ENCODE measurements at places on chromosomes 4 and X.

GRCh38 chrX:44459501-44459900 lies 83.2 kb downstream of the FUNDC1 start:
- DNase-seq, result no peak

DNA sequence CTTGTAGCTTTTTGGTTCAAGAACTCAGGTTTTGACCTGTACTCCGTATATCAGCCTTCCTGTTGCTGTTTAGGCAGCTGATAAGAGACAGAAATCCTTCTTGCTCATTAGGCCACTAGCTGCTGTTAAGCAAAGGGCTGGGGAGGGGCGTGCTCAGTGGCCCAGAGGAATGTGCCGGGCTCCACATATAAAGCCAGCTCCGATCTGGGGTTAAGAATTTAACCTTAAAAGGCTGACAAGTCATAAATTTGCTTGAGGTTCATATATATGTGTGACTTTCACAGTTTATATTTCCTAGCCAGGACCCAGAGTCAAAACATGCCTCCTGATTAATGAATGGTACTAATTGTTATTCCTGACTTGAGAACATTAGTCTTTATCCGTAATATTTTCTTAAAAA lies 15.3 kb downstream of the GPC3 start:
- no peak for DNase-seq

DNA sequence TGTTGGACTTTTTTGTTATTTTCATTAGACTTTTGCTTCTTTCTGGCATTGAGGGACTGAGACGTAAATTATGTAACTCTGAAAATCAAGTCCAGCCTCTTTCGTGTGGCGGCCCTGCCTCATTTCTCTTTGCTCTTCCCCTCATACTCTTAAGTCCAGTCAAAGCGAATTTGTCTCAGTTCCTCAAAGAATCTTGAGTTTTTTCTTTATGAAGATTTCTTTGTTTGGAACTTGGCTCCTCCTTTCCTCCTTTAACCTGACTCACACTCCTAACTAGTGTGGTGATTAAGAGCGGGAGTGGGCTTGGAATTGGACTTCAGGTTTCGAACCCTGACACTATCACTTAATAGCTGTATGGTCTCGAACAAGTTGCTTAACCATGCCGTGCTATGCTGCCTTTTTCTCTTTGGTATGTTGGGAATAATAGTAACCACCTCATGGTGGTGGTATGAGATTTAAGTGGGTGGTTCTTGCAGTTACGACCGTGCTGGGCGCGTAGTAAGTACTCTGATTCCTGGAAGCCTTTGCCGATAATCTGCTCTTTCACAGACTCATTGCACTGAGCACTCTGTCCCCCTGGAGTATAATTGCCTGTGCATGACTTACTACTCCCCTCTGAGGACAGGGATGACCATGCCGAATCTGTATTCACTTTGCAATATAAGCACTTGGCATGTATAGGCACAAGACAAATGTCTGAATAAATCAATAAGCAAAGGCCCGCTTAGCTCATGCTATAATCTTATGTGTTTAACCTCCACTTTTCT lies 19.1 kb downstream of the FNIP2 start:
- DNase-seq, result no peak

- no peak for DNase-seq
Measured at GRCh38 chrX:105126201-105126600, 94.3 kb downstream of the TEX13A start.

- DNase-seq, result no peak
Measured at GRCh38 chr4:188717661-188718060, 578.4 kb downstream of the TRIML1 start.

- no peak for DNase-seq
Measured at GRCh38 chr4:17068891-17069290, 170.4 kb upstream of the LDB2 start.

- DNase-seq, result no peak
Measured at GRCh38 chr4:139443661-139444060, 10.3 kb upstream of the RAB33B start.

DNA sequence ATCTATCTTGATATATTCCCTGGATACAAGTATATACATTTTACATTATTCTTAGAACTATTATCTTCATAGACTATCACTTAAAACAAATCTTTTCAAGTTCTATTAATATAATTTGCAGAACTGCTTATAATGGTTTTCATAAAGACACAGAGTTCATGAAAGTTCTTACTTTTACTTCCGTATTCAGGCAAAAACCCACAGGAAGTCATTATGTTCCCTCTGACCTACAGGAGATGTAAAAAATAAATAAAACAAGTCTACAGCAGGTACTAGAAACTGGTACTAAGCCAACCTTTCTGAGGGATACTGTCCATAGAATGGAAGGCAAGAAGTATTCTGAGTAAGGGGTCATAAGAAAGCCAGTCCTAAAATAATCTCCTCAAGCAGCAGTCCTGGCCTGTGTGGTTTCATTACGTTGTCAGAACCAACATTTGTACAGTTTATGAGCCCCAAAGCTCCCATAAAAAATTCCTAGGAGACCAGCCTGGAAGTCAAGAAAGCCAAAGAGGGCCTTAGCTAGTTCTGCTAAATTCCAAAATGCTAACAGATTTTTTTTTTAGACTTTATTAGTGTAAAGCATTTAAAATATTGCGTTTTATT lies 68.6 kb downstream of the CAMK2D start:
- DNase-seq, result no peak

GRCh38 chrX:94676285-94676684 lies 1002.3 kb downstream of the FAM133A start:
- DNase-seq, result no peak

DNA sequence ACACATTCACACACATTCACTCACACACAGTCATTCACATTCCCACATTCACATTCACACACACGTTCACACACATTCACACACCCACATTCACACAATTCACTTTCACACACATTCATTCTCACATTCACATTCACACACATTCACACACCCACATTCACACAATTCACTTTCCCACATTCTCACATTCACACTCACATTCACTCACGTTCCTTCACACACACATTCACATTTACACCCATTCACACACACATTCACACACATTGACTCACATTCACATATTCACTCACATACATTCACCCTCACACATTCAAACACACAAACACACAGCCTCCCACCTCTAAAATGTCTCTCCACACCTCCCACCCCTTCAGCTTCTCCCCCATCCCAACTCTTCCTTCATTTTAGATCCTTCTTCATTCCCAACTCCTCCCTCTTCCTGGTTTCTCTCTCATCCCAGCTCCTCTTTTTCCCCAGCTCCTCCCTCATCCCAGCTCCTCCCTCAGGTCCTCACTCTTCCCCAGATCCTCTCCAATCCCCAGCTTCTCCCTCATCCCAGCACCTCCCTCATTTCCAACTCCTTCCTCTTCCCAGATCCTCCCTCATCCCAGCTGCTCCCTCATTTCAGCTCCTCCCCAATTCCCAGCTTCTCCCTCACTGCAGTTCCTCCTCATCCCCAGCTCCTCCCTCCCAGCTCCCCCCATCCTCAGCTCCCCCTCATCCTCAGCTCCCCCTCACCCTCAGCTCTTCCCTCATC lies 111.0 kb downstream of the FAM53A start:
- no peak for DNase-seq

- DNase-seq, result no peak
Measured at GRCh38 chrX:70434914-70435586, 9.6 kb upstream of the DLG3 start.

- DNase-seq, result no peak
Measured at GRCh38 chrX:18877469-18877868, 106.4 kb downstream of the PHKA2 start.

DNA sequence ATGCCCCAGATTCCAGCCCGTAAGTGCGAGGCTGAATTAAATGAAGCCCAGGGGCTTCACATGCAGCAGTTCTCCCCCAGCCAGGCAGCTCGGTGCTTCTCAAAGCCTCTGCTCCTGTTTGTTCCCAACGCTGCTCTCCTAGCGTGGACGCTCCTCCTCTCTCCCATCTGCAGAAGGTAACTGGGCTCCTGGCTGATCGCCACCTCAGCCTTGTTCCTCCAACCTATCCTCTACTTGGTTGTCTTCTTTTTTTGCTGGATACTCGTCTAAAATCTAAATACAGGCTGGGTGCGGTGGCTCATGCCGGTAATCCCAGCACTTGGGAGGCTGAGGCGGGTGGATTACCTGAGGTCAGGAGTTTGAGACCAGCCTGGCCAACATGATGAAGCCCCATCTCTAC lies 70.3 kb downstream of the NSUN7 start:
- no peak for DNase-seq

DNA sequence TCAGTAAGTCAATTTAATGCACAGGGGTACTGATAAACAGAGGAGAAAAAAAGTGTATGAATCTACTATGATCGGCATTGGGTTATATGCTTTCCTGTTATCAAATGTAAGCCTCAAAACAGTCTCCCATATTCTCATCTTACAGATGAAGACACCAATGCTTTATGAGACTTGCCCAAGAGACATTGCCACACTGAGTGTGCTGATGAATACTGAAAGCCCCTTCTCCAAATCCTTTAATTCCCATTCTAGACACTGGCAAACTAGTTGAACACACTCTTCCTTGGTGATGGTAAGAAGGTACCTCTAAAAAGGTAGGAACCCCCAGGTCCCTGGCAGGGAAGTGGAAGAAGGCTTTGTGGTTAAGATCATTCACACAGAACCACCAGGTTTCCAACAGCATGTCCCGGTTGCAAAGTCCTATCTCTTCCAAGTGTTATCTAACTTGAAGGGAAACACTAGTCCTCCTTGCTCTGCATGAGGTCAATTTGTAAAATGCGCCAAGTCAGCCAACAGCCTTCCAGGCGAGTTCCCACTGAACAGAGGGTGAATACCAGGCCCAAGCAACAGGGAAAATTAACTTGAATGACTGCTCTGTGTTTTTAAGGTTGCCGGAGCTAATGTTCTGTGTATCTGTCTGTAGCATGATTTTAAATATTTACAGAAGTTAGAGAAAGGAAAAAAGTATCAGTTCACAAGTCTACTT lies 5.1 kb downstream of the SETD7 start:
- no peak for DNase-seq

DNA sequence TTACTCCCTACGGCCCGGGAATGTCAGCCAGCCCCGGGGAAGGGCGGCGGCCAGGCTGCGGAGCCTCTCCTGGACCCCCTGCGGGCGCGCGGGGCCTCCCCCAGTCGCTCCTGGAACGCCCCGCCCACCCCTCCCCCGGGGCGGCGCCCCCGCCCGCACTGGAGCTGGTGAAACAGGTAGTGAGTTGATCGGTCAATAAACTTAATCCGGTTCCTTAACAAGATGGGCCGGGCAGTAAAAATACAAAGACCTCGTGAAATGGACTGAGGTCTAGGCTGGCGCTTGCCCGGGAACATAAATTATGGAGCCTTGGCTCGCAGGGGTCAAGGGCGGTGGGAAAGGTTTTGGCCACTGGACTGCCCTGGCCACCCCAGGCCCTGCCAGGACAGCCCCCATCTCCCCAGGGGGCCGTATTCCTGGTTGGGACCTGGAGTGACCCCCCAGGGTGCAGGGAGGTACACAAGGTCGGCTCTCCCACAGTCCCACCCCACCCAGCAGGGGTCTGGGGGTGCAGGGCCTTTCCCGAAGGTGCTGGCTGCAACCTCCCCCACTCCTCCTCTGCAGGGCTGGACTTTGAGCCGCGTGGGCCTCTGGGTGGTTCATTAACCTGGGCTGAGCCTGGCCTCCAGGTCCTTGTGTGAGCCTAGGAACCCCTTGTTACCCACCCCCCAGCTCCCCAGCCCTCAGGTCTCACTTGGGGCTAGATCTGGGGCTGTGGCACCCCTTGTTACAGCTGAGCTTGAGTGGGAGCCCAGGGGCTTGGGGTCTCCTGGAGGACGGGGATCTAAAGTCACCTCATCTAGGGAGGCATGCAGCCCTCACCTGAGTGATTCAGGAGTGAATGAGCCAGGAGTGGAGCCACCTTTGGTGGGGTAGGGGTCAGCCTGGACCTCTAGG lies 2.5 kb downstream of the FGFR3 start:
- DNase-seq, result no peak

- no peak for DNase-seq
Measured at GRCh38 chrX:41730081-41730480, 6.1 kb downstream of the GPR82 start.

- DNase-seq, result no peak
Measured at GRCh38 chr4:121156822-121157769, 7.0 kb downstream of the TNIP3 start.

- no peak for DNase-seq
Measured at GRCh38 chr4:69576251-69576877, 63.1 kb downstream of the UGT2A2 start.

DNA sequence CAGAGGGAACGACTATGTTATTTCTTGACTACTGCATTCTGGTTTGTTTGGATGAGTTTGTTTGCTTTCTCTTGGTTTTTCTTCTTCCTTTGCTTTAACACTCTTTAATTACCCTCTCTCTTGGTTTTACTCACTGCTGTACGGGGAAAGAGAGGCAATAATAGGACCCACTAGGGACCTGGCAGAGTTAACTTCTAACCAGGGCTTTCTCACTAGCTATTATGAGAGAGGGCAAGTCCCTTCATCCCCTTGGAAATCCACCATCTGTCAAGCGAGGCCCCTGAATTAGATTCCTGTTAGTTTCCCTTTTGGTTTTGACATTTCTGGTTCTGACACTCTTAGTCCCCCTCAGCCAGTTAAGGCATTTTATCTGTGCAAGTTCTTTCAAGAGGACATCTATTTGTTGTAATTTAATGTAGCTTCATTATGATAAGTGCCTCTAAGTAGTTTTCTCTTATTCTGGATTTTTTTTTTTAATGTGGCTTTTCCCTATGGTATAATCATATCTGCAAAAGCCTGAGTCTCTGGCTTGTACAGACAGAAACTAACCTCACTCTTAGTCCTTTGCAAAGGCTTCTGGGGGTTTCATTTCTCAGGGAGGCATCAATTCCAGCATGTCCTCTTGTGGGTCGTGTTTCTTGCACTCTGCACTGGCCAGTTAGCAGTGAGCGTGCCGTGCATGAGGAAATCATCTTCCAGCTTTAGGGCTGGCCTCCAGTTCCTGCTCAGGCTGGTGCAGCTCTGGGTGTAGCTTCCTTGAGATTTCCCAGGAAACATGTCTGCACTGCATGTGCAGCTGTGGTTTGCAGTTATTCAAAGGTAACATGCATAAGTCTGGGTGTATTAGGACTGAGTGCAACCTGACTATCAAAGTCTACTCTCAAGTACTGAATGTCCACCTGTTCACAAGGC lies 221.3 kb downstream of the STIM2 start:
- DNase-seq, result no peak

GRCh38 chr4:168528131-168528949 lies 31.5 kb downstream of the PALLD start:
- no peak for DNase-seq

DNA sequence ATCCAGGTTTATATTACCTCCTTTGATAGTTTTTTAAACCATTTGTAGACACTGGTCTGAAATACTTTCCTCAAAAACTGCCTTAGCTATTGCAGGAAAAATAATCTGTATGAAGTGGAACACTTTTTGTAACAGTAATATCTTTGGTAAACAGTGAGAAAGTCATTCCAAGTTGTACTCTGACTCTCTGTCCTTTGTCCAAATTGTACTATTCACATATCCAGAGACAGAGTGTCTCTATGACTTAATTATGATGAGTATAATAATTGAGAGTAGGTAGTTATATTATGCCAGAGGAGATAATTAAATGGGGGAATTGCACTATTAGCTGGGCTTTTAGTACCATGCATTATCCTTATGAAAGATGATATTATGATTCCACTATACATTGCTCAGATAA lies 112.6 kb upstream of the LCORL start:
- no peak for DNase-seq
